ENCODE measurements at places on chromosomes 3 and 15. TPM values are rescaled to one million over a fixed set of nuclear protein-coding genes. Genes with fewer than 3 reads are reported as not detected.

GRAMD2A gene
- total RNA-seq = 0.35 TPM

FAM107A gene
- 1.6 TPM for total RNA-seq

PLCH1 gene
- total RNA-seq = 21.4 TPM

C3orf38 gene
- 36.3 TPM for total RNA-seq

DNA sequence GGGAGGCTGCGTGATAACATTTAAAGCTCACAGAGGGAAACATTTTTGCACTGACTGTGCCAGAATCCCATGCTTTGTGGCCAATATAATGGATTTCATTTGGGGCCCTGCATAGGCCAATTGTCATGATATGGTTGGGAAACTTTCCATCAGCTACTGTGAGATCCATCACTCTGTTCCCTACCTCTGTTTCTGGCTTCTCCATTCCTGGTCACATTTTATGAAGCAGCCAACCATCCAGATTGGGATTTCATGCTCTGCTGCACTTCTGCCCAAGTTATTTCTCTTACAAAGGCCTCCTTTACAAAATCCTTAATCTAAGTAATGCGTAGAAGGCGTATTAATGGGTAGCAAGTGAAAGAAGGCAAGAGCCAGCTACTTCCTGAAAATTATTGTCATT is 221.1 kb downstream of the LRTM1 start:
- no peak for DNase-seq

DNA sequence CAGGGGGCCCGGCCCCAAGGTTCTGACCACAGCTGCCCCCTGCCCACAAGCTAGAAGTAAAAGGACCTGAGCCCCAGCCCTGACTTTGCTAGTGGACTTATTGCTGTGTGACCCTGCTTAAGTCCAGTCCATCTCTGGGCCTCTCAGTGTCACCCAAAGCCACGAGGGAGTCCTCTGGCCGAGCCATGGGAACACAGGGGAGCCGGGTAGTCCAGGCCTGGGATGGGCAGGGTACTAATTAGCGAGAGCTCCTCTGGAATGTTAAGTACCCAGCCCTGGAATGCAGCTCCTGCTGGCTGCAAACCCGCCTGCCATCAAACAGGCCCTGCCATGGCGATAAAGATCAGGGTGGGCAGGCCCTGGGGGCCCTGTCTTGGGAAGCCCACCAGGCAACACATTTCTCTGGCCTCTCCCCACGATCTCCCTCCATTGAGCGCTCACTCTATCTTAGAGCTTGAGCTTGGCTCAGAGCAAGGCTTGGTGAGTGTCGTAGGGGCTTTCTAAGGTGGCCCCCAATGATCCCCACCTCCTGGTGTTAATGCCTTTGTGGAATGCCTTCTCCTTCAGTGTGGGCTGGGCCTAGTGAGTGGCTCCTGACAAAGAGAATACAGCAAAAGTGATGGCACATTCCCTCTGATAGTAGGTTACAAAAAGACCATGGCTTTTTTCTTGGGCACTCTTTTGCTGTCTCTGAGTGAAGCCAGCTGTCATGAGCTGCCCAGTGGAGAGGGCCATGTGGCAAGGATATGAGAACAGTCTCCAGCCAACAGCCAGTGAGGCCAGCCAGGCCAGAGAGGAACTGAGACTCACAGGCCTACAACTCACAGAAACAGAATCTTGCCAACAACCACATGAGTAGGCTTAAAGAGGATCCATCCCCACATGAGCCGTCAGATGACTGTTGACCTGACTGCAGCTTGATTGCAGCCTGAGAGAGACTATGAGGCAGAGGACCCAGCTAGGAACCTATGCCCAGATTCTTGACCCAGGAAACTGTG is 133.1 kb downstream of the SMAD6 start:
- no peak for DNase-seq

FANCD2OS gene
- not detected for total RNA-seq

CCDC9B gene
- total RNA-seq = not detected

- peak; percentile 55 for DNase-seq
These were observed 108.8 kb downstream of the KLF13 start for GRCh38 chr15:31435261-31435911.
